ENCODE measurements at places on chromosomes 12 and 14. TPM values are rescaled to one million over a fixed set of nuclear protein-coding genes. Genes with fewer than 3 reads are reported as not detected.

Gene LGR5
- 0.06 TPM for polyA plus RNA-seq

Gene FCF1
- 7.6 TPM for polyA plus RNA-seq

Gene LTA4H
- 176 TPM for polyA plus RNA-seq

Gene BCL2L2
- polyA plus RNA-seq: 48.6 TPM

Gene MANSC4
- polyA plus RNA-seq: not detected

Gene PTPN21
- polyA plus RNA-seq: 8.7 TPM

Gene ZC2HC1C
- polyA plus RNA-seq: 2.7 TPM

Gene VRTN
- not detected for polyA plus RNA-seq

Gene CEBPE
- polyA plus RNA-seq: 0.16 TPM

Gene SPIC
- not detected for polyA plus RNA-seq

Gene ANO4
- 0.16 TPM for polyA plus RNA-seq

Gene GPD1
- polyA plus RNA-seq: 1.7 TPM

- DNase-seq: no peak
- H3K27me3 ChIP-seq: no peaks in the 10 kb centered on the region
- H3K27ac ChIP-seq: no peak overlapping the region
- H3K4me1 ChIP-seq: no peaks in the 10 kb centered on the region
- no peak overlapping the region for H3K4me3 ChIP-seq
- H3K36me3 ChIP-seq: peaks cover 13% of the 10 kb centered on the region
Observed at GRCh38 chr14:31078766-31079165, 52.6 kb upstream of the STRN3 start.

GRCh38 chr12:62846491-62846890 is 88.5 kb downstream of the PPM1H start:
- H3K36me3 ChIP-seq: no peaks in the 10 kb centered on the region
- peaks cover 12% of the 10 kb centered on the region for H3K4me1 ChIP-seq
- no peaks in the 10 kb centered on the region for H3K27me3 ChIP-seq
- H3K4me3 ChIP-seq: no peak overlapping the region

GRCh38 chr12:55847603-55848291 is 5.0 kb upstream of the MMP19 start:
- H3K27me3 ChIP-seq: no peaks in the 10 kb centered on the region
- peaks cover 3% of the 10 kb centered on the region for H3K4me1 ChIP-seq
- no peaks in the 10 kb centered on the region for H3K36me3 ChIP-seq
- no peak overlapping the region for H3K4me3 ChIP-seq

DNA sequence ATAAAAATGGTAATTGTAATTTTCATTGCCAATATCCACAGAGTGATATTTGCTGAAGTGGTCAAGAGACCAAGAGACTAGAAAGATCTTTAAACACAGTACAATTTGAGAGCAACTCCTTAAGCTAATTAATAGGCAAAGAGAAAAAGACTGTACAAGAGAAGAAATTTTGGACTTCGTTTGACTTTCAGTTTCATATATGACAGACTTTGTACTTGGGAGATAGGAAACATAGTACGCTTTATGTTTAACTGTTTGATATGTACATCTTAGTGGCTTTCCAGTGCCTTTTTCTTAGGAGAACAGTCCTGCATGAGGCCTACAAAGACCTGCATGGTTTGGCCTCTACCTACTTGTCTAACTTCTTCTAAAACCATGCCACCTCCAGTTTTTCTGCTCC is 1118.1 kb downstream of the TRHDE start:
- no peaks in the 10 kb centered on the region for H3K27me3 ChIP-seq
- no peak overlapping the region for H3K4me3 ChIP-seq
- no peak overlapping the region for H3K27ac ChIP-seq
- no peaks in the 10 kb centered on the region for H3K4me1 ChIP-seq
- no peak for DNase-seq
- no peaks in the 10 kb centered on the region for H3K36me3 ChIP-seq

DNA sequence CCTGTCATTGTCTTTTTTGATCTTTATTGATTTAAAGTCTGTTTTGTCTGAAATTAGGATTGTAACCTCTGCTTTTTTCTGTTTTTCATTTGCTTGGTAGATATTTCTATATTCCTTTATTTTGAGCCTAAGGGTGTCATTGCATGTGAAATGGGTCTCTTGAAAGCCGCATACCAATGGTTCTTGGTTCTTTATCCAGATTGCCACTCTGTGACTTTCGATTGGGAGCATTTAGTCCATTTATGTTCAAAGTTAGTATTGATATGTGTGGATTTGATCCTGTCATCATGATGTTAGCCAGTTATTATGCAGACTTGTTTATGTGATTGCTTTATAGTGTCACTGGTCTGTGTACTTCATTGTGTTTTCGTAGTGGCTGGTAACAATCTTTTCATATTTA is 29.8 kb upstream of the PLBD1 start:
- no peak for DNase-seq
- H3K27ac ChIP-seq: no peak overlapping the region
- H3K4me1 ChIP-seq: no peaks in the 10 kb centered on the region
- no peaks in the 10 kb centered on the region for H3K27me3 ChIP-seq

- no peak overlapping the region for H3K27ac ChIP-seq
- H3K36me3 ChIP-seq: no peaks in the 10 kb centered on the region
- no peak overlapping the region for H3K4me3 ChIP-seq
- H3K27me3 ChIP-seq: no peaks in the 10 kb centered on the region
- H3K4me1 ChIP-seq: peaks cover 6% of the 10 kb centered on the region
Observed at GRCh38 chr12:75641031-75641780, 129.8 kb upstream of the KRR1 start.

- H3K36me3 ChIP-seq: no peaks in the 10 kb centered on the region
- no peaks in the 10 kb centered on the region for H3K27me3 ChIP-seq
- H3K4me1 ChIP-seq: no peaks in the 10 kb centered on the region
- DNase-seq: no peak
Observed at GRCh38 chr14:34072921-34073320, 122.0 kb upstream of the EGLN3 start.

DNA sequence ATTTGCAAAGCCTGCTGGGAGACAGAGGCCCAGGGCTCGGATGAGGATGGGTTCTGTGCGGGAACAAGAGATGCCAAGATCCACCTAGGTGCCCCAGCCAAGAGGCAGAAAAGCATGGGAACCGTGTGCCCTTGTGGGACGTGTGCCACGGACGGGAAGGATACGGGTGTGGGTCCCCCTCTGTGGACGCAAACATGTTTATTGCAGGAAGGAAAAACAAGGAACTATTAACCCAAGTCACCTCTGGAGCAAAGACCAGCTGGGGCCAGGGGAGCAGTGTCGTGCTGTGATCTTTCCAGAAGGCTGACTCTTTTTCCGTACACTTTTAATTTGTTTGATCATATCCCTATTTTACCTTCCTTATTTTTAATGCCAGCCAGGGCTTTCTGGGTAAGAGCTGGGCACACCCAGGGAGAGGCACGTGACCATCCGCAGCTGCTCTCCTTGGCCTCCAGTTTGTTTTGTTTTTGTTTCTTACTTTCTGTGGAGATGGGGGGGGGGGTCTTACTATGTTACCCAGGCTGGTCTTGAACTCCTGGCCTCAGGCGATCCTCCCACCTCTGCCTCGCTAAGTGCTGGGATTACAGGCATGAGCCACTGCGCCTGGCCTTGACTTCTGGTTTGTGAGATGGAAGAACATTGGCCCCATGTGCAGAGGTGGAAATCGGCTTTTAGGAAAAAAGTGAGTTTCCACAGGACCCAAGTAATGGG is 20.7 kb downstream of the SCARB1 start:
- peak overlapping the region; percentile 43 for H3K27ac ChIP-seq
- no peak overlapping the region for H3K4me3 ChIP-seq
- H3K36me3 ChIP-seq: no peaks in the 10 kb centered on the region
- no peak for DNase-seq
- H3K27me3 ChIP-seq: no peaks in the 10 kb centered on the region

- no peak overlapping the region for H3K27ac ChIP-seq
- no peak overlapping the region for H3K4me3 ChIP-seq
- H3K36me3 ChIP-seq: no peaks in the 10 kb centered on the region
- no peaks in the 10 kb centered on the region for H3K4me1 ChIP-seq
Observed at GRCh38 chr12:80551897-80552296, 107.9 kb downstream of the PTPRQ start.

- no peaks in the 10 kb centered on the region for H3K27me3 ChIP-seq
- DNase-seq: peak; percentile 63
- no peak overlapping the region for H3K27ac ChIP-seq
- H3K4me3 ChIP-seq: no peak overlapping the region
Observed at GRCh38 chr14:25121337-25122129, 71.6 kb upstream of the STXBP6 start.

GRCh38 chr12:111636209-111636945 is 37.3 kb upstream of the ATXN2 start:
- H3K4me1 ChIP-seq: peaks cover 6% of the 10 kb centered on the region
- DNase-seq: peak; percentile 93
- H3K4me3 ChIP-seq: no peak overlapping the region
- H3K27ac ChIP-seq: peak overlapping the region; percentile 69
- no peaks in the 10 kb centered on the region for H3K27me3 ChIP-seq
- H3K36me3 ChIP-seq: no peaks in the 10 kb centered on the region

DNA sequence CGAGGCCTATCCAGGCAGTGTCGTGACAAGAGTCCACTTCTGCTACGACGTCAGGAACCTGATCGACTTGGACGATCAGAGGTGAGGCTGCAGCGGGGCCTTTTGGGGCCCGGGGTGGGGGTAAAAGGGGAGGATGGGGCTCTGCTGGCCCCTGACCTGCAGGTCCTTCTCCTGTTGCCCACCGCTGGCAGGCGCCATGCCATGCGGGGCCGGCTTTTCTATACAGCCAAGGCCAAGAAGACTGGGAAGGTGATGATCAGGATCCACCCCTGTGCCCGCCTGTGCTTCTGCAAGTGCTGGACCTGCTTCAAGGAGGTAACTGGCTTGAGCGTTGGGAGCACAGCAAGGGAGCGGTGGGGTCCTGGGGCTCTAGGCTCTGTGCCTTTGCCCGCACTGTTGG is 31.6 kb downstream of the NGB start:
- H3K4me3 ChIP-seq: no peak overlapping the region
- no peak overlapping the region for H3K27ac ChIP-seq
- no peaks in the 10 kb centered on the region for H3K36me3 ChIP-seq
- H3K4me1 ChIP-seq: no peaks in the 10 kb centered on the region
- DNase-seq: no peak

DNA sequence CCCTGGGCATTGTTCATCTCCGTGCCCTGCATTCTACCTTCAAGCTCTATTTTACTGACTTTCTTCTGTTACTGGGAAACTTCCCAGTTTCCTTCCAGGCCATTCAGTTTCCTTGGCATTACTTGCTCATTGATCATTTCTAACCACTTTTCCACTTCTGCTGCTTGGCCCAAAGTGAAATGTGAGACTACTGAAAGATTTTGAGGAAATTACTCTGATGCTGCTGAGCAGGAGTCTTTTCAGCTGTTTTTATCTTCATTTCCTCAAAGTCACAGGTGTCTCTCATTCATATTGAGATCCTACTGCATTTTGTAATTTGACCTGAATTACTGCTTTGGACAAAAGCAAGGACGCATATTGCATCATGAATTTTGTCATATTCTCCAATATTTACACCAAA is 26.4 kb upstream of the DBX2 start:
- no peaks in the 10 kb centered on the region for H3K4me1 ChIP-seq
- H3K36me3 ChIP-seq: no peaks in the 10 kb centered on the region
- DNase-seq: no peak
- H3K4me3 ChIP-seq: no peak overlapping the region

DNA sequence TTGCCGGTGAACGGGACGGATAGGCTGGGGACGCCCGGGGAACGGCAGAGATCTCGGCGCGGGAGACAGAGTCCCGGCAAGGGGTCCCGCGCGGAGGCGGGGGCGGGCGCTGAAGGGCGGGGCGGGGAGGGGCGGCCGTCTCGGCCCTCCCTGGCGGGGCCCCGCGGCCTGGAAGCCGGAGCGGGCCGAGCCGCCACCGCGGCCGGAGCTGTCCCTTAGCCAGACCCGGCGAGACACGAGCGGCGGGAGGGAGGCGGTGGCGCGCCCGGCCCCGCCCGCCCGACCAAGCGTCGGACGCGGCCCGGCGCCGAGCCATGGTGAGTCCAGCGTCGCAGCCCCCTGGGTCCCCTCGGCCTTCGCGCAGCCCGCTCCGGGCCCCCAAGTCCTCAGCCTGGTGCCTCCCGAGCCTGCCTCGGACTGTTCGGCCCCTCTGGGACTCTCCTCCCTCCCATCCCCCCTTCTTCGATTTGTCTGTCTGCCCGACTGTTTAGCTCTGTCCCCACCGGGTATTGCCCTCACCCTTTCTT is at the start of gene ARHGEF40:
Gene ARHGEF40 (plus strand): TSS at position 222 of the 527 bp plus-strand sequence. CDS start 93 bp downstream, at position 315.
- peaks cover 5% of the 10 kb centered on the region for H3K36me3 ChIP-seq
- peak within 1 kb of the TSS; percentile 60 for H3K4me3 ChIP-seq
- DNase-seq: peak; percentile 84
- H3K4me1 ChIP-seq: peaks cover 30% of the 10 kb centered on the region
- H3K27me3 ChIP-seq: no peaks in the 10 kb centered on the region

GRCh38 chr14:101347893-101348777 is 213.2 kb upstream of the DIO3 start:
- no peaks in the 10 kb centered on the region for H3K27me3 ChIP-seq
- no peak for DNase-seq
- H3K4me1 ChIP-seq: no peaks in the 10 kb centered on the region
- H3K36me3 ChIP-seq: no peaks in the 10 kb centered on the region
- no peak overlapping the region for H3K4me3 ChIP-seq

- peak; percentile 58 for DNase-seq
- H3K4me1 ChIP-seq: peaks cover under 1% of the 10 kb centered on the region
- H3K27me3 ChIP-seq: no peaks in the 10 kb centered on the region
- no peak overlapping the region for H3K27ac ChIP-seq
- no peaks in the 10 kb centered on the region for H3K36me3 ChIP-seq
Observed at GRCh38 chr14:22070119-22070982, 396.7 kb upstream of the OR4E1 start.

- no peak overlapping the region for H3K4me3 ChIP-seq
- peaks cover 17% of the 10 kb centered on the region for H3K4me1 ChIP-seq
- H3K36me3 ChIP-seq: no peaks in the 10 kb centered on the region
Observed at GRCh38 chr12:120260607-120261006, 4.9 kb downstream of the PXN start.

DNA sequence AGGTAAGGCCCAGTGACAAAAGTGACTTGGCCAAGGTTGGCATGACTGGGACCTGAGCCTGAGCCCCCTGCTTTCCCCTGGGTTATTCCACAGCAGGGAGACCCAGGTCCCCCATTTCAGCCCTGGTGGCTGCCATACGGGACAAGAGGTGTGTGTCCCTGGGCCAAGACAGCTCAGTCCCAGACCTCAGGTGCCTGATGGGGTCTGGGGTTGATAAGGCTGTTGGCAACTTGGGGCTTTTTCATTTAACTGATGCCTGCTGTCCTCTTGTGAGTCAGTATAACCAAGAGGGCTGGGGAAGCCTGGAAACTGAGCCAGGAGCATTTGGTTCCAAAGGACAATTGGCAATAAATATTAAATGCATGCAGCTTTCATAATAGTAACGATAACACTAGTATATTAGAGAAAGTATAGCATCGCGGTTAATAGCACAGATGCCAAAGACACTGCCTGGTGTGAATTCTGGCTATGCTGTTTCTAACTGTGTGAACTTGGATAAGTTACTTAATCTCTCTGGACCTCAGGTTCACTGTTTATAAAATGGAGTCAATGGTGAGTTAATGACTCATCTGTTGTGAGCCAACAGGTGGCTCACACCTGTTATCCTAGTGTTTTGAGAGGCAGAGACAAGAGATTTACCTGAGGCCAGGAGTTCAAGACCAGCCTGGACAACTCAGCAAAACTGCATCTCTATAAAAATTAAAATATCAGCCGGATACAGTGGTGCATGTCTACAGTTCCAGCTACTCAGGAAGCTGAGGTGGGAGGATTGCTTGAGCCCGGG is 898 bp downstream of the SDSL start:
- no peak overlapping the region for H3K27ac ChIP-seq
- no peaks in the 10 kb centered on the region for H3K4me1 ChIP-seq
- no peaks in the 10 kb centered on the region for H3K36me3 ChIP-seq
- peak overlapping the region; percentile 47 for H3K4me3 ChIP-seq

GRCh38 chr12:45762185-45763110 is 32.9 kb downstream of the ARID2 start:
- no peak overlapping the region for H3K27ac ChIP-seq
- DNase-seq: peak; percentile 74
- H3K4me1 ChIP-seq: no peaks in the 10 kb centered on the region
- H3K4me3 ChIP-seq: no peak overlapping the region

- H3K36me3 ChIP-seq: no peaks in the 10 kb centered on the region
- peak overlapping the region; percentile 92 for H3K27ac ChIP-seq
- no peaks in the 10 kb centered on the region for H3K27me3 ChIP-seq
Observed at GRCh38 chr12:52043386-52044212, 7.6 kb upstream of the NR4A1 start.

Measured in lung (tissue), 17 donors.